Activated CD4-positive, alpha-beta T cell treated with anti-CD3 and anti-CD28 coated beads, Interleukin-2, amount 50 U/mL, for 1 hour (primary cell): ENCODE measurements at places on chromosomes 16 and 17.

GRCh38 chr17:72560303-72561247, 439.8 kb downstream of the SOX9 start:
- DNase-seq = peak; percentile 30

DNA sequence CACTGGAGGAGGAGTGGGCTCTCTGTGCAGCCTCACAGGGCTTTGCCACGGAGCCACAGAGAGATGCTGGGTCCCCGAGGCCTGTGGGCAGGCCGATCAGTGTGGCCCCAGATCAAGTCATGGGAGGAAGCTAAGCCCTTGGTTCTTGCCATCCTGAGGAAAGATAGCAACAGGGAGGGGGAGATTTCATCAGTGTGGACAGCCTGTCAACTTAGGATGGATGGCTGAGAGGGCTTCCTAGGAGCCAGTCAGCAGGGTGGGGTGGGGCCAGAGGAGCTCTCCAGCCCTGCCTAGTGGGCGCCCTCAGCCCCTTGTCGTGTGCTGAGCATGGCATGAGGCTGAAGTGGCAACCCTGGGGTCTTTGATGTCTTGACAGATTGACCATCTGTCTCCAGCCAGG, 3.9 kb downstream of the NXPH3 start:
- DNase-seq = no peak

- DNase-seq = no peak
Measured at GRCh38 chr17:81858967-81859905, 1.1 kb downstream of the P4HB start.

DNA sequence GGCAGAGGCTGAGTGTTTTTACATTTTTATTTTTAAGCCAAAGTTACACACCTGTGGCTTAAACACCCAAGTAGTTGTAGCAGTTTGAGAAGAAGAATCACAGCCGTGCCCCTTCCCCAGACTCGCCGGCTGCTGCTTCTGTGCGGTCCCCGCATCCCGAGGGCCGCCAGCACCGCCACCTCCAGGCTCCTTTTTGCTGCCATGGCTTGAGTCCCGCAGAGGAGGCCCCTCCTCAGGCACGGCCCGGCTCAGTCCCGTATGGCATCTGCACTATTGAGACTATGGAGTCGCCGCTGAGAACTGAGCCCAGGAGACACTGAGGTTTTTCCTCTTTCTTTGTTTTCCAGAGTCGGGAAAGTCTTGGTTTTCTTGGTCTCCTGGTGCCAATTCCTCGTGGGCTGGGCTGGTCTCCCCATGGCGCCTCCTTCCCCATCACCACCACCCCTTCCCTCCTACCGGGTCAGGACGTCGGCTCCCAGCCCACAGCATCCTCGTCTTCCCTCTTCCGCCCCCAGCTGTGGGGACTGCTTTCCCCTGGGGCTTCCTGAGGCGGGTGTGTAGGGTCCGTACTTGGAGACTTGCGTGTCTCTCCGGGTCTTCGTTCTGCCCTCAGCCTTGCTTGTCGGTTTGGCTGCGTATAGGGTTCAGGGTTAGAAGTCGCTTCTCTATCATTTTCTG, 32.6 kb upstream of the CDH15 start:
- DNase-seq = no peak

- no peak for DNase-seq
Measured at GRCh38 chr17:2237950-2238349, 65.6 kb downstream of the SMG6 start.

GRCh38 chr17:30812218-30813177, 12.0 kb downstream of the CRLF3 start:
- DNase-seq = no peak

DNA sequence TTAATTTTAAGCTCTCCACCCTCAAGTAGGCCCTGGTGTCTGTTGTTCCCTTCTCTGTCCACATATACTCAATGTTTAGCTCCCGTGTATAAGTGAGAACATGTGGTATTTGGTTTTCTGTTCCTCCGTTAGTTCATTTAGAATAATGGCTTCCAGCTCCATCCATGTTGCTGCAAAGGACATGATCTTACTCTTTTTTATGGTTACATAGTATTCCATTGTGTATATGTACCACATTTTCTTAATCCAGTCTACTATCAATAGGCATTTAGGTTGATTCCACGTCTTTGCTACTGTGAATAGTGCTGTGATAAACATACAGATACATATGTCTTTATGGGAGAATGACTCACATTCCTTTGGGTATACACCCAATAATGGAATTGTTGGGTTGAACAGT, 111.4 kb upstream of the NACA2 start:
- DNase-seq = no peak

GRCh38 chr16:14419817-14420216, 210.2 kb downstream of the PARN start:
- no peak for DNase-seq

DNA sequence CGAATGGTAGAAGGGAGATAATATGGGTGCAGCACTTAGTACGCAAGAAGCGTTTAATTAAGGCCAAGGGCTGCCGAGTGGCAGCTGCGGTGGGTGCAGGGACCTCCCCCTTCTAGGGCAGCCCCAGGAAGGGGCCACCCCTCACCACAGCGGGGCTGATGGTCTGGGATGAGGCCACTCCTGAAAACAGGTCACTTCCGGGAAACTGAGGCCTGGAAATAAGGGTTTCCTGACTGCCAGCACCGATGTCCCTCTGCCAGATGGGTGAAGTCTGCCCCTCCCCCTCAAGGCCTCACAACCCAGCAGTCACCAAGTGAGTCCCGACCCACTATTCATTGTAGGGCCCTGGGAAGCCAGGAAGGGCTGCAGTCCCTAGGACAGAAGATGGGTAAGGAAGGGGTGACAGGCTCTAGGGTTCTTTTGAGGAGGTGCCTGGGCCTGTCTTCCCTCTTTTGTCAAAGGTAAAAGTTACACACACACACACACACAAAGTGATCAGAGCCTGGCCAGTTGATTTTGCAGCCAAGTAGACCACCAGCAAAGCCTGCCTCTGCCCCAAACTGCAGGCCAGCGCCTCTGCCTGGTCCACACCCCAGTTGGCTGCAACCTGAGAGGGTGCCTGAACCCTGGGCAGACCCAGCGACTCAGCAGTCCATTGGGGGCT, 12.5 kb downstream of the SREBF1 start:
- no peak for DNase-seq

DNA sequence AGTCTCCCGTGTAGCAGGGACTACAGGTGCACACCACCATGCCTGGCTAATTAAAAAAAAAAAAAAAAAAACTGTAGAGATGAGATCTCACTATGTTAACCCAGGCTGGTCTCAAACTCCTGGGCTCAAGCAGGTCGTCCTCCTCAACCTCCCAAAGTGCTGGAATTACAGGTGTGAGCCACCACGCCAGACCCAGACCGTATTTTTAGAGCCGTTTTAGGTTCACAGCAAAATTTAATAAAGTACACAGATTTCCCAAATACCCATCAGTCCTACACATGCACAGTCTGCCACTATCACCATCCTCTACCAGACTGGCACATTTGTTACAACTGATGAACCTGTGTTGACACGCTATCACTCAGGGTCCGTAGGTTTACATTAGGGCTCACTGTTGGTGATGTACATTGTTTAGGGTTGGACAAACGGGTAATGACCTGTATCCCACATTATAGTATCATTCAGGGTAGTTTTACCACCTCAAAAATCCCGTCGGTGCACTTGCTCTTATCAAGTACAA, 10.4 kb downstream of the HS3ST3B1 start:
- DNase-seq = no peak

GRCh38 chr17:80814491-80814890, 177.2 kb upstream of the CHMP6 start:
- DNase-seq = no peak

DNA sequence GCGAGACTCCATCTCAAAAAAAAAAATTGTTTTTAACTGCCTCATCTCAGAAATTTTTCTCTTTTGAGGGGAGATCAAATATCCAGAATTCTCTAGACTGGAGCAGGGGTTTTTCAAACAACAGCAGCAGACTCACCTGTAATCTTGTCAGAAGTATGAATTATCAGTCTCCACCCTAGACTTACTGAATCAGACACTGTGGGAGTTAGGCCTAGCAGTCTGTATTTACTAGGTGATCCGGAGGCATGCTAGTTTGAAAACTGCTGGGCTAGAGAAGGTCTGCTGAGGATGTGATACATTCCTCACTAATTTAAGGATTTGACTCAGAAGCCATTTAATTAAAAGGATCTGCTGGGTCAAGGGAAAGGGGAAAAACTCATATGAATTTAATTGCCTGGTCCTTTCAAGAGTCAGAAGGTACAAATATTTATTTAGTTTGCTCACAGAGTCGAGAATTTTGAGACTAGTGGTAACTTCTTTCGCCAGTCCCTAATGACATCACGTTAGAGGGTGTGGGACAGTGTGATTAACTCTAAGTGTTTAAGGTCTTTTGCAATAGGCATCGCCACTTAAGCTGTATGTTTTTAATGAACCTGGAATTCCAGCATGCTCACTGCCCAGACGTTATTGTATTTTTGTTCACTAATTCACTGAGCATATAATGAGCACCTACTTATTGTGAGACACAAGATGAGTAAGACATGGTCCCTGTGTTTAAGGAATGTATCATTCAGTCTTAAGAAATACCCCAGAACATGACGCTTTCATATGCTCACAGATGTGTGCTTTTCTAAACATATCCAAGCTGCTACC, 14.2 kb downstream of the ATP6V0A1 start:
- DNase-seq = no peak

DNA sequence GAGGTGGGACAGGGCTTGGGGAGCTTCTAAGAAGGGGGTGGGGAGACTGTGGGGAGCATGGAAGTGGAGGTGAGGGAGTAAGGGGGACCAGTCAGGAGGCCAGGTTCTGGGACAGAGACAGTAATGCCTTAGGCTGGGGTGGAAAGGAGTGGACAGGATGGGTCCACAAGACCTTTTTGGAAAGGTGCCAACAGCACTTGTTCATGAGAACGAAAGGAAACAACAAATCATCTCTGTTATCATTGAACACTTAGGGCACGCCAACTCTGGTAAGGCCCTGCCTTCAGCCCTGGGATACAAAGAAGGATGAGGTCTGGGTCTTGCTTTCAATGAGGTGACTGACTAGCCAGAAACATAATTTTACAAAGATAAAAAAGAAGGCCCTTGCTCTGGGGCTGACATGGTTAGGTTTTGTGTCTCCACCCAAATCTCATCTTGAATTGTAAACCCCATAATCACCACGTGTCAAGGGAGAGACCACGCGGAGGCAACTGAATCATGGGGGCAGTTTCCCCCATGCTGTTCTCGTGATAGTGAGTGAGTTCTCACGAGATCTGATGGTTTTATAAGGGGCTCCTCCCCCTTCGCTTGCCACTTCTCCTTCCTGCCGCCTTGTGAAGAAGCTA, 113.8 kb downstream of the SLC39A11 start:
- DNase-seq = no peak

DNA sequence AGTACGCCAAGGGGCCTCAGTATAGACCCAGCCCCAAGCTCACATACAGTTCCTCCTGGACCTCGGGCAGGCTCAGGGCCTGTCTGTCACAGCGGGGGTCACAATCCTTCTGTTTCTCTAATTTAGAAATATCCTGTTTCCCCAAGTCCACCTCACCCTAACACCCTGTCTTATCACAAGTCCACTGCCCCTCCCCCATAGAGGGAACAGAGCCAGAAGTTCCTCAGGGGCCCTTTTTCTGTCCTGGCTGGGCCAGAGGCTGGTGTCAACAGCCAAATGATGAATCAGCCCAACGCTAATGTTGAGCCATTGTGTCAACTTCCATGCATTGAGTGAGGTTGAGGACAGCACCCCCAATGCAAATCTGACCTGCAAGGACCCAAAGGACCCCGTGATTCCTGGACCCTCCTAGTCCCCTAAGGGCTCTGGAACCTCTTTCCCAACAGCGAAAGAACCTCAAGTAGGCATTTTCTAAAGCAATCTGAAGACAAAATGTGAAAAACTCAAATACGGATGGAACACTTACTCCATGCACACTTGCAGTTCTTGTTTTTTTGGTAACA, 58.6 kb downstream of the PECAM1 start:
- no peak for DNase-seq
